Stimulated activated CD4-positive, alpha-beta T cell treated with anti-CD3 and anti-CD28 coated beads, Interleukin-2, amount 100 ng/mL, for 48 hours (primary cell): ENCODE measurements at places on chromosomes 7 and 10.
A peak's percentile ranks its signal among the peaks of the same experiment; 100 is the strongest.

DNA sequence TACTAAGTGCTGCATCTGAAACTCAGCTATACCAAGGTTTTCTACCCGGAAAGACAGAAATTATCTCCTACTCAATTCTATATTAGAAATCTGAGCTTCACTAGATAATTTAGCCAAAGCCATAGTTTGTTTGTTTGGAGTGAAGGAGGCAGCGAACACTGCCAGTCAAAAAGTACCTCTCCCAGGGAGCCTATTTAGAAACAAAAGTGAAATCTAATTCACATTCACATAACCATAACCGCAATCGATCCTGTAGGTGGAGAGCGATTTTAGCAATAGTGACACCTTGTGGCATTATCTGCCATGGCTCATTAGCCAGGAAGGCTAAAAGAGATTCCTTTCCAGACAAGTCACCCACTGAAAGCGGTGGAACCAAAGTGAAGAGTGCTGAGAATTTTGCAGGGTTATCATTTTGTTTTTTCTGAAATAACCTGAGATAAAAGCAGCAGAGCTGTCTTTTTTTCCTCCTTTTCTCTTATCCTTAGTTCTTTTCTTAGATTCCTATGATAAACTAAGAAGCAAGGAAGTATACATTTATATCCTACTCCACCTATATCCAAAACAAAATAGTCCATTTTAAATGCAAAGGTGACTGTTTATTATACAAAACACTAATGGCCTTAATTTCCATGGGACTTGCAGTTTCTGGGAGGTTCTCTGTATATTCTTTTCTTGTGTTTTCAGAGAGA lies 83.7 kb upstream of the BET1 start:
- peak; percentile 27 for DNase-seq

- DNase-seq: no peak
These were observed 1.4 kb upstream of the ZNF212 start for GRCh38 chr7:149238051-149238450.

DNA sequence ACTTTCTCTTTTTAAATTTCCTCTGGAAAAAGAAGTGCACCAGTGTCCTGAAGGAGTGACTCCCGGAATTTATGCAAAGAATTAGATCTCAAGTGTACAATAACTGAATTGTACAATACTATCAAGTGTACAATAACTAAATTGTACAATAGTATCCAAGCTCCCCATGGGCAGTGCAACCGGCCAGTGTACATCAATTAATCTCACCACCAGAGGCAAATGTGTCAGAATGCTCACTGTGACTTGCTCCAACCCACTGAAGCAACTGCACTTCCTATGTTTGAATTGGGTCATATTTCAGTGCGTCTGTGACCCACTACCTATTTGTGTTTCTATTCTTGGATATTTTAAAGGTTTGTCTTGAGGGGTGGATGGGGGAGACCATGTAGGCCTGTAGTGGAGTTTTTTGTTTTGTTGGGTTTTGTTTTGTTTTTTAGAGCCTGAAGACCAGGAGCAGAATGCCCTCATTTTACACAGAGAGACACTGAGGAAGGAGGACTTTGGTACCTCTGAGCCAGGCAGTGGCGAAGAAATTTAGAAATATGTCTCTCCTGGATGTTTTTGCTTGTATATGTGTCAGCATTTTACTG lies 78.5 kb upstream of the CTTNBP2 start:
- no peak for DNase-seq

- no peak for DNase-seq
These were observed 81.4 kb downstream of the SPDYE5 start for GRCh38 chr7:75573477-75574019.

- no peak for DNase-seq
These were observed 191.7 kb downstream of the SEMA3E start for GRCh38 chr7:83457022-83457892.

GRCh38 chr10:131993275-131993674 lies 11.6 kb upstream of the BNIP3 start:
- DNase-seq: no peak

GRCh38 chr7:92916770-92917224 lies 80.4 kb upstream of the CDK6 start:
- no peak for DNase-seq

DNA sequence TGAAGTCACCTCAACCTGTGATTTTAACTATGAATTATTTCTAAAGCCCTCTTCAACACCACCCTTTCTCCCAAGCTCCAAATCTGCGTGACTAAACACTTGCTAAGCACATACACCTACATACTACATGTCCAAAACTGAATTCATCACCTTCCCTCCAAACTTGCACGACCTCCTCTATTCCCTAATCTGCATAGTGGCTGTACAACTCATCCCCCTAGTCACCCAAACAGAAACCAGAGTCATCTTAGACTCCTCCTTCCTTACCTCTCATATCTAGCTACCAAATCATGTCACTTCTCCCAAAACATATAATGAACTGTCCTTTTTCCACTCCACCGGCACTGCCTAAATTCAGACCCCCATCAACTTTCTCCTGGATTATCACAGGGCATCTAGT lies 16.2 kb downstream of the ARHGAP21 start:
- no peak for DNase-seq

DNA sequence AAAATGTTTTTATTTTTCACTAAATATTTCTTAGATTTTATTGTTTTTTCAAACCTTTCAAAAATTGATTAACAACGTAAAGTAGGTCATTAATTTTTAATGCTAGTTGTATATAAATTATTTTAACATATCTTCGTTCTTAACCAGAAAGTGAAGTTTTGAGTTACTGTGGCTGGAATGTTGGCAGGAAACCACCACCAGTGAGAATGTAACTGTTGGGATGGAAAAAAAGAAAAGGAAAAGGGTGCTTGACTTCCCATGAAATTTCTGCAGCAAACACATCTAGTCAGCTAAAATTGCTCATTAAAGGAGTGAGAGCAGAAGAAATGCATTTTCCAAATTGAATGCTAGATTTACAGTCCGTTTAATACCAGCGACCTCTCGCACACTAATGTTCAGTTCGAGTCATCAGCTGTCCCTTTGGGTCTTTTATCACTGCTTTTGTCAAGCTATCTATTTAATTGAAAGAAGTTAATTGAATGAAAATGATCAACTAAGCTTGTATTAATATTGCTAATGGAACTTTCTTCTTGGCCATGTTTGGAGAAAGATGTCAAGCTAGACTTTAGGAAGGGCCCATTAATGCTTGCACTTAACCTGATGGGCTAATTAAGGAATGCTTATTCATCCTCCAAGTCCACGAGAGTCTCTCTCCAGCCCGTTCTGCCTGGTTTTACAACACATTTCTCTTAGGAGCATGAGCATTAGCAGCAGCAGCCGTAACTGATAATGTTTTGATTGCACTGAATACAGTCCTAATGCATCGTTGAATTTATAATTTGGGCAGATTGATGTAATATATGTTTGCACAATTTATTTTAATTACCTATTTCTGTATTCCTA lies 70.1 kb downstream of the UBE3C start:
- DNase-seq: no peak

DNA sequence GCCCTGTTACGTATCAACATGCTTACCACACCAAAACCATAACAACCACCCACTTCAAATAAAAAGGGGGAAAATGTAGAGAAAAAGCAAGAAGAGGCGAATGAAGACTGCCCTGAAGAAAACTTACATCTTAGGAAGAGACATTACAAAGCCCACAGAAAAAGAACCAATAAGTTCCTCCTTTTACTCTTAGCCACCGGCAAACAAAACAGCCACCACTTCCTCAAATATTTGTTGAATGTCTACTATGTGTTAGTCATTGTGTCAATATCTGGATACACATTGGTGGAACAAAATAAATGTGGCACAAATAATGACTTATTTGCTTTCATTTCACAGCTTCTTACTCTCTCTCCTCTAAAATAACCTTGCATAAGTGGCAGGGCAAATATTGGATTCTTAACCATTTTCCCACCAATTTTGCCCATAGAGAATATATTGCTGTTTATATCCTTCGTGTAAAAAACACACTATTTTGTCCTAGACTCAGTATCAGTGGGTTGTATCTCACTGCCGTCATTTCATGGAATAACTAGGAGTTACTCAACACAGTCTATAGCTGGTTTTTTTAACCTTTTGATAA lies 106.8 kb downstream of the ANK3 start:
- DNase-seq: no peak

DNA sequence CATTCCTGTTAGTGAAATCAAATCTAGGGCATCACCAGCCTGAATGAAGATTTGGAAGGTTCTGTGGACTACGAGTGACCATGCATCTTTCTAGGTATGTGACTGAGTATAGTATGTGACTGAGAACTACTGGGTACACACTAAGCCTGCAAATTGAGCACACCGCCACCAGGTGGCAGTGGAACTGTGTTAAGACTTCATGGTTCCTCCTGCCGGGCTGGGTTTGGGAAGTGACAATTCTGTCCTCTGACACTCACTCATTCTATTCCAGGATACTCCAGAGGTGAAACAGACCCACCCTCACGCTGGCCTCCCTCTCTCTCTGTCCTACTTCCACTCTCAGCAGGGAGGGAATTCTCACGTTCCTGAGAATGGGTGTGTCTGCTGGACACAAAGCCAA lies 84.0 kb upstream of the TMEM248 start:
- peak; percentile 49 for DNase-seq

DNA sequence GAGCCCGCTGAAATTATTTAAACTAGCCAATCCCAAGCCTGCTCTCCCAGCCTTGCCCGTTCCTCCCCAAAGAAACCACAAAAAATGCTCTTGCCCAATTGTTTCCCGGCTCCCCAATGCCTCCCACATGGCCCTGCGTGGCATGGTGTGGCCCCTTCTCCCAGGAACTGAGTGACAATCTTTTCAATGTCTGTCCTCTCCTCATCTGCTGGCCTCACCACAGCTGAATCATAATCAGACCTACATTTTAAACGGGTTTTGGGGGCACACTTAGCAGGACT lies 201.5 kb downstream of the PRPF18 start:
- DNase-seq: no peak

DNA sequence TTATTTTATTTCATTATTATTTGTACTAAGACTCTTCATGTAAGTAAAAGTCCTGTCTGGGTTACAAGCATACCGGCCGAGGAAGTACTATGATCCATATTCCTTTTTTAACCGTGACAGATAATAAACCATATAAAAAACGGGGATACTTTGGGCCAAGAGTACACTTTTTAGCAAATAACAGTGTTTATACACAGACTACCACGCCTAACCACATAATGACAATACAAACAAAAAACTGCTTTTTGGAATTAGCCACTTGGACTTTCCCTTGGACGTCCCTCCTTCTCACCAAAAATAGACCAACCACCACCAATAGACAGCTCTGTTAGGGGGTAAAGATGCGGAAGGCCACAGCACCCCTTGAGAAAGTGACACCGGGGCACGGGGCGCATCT lies 800 bp downstream of the MINDY3 start:
- DNase-seq: no peak

DNA sequence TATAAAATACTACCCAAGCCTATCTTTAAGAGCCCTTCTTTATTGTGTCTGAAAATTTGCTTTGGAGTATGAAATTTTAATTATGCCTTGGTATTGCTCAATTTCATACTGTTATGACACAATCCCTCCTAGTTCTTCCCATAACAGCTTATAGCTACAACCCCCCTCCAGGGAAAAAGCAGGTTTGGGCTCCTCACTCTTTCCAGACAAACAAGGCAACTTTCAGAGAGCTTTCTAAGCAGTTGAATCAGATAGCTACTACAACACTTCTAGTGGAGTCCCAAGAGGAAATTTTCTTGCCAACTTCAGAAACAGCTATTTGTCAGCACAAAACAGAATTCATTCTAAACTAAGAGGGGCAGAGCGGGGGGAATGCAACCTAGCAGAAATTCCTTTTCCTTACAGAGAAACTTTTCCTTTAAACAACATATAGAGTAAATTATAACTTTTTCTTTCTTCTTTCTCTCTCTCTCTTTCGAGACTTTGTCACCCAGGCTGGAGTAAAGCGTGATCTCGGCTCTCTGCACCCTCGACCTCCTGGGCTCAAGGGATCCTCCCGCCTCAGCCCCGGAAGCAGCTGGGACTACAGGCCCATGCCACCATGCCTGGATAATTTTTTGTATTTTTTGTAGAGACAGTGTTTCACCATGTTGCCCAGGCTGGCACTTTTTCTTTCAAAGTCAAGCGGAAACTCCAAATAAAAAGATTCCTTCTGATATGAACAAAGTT lies 26.0 kb upstream of the JMJD1C start:
- DNase-seq: no peak

GRCh38 chr10:102777711-102778453 lies 34.1 kb downstream of the WBP1L start:
- no peak for DNase-seq

DNA sequence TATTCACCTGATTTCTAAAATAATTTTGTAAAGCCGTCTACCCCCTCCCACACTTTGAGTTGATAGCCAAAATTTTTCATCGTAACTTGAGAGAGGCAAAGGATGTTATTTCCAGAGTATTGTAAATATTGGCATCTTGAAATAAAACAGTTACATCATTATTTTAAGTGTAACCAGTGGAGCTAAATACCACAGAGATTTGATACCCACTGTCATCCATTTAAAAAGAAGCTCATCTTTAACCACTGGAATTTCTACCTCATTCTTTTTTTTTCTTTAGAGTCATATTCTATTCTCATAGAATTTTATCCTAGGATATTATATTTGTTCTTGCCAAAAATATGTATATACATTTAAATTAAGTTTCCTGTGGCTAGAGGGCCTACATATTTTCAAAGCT lies 48.6 kb downstream of the CAMK1D start:
- DNase-seq: no peak
